Muscle of arm (tissue), 14 donors: ENCODE measurements at places on chromosomes 5 and 9. TPM values are rescaled to one million over a fixed set of nuclear protein-coding genes. Genes with fewer than 3 reads are reported as not detected.

TAF11L5 gene
- polyA plus RNA-seq = not detected

FOXD4L6 gene
- not detected for polyA plus RNA-seq

MED7 gene
- polyA plus RNA-seq = 12.6 TPM

GRCh38 chr5:116032094-116032517, at the start of gene ARL14EPL:
ARL14EPL (plus strand) TSS chr5:116032472; CDS start chr5:116051466, 18,994 bp downstream.
- DNase-seq = peak; percentile 59

DNA sequence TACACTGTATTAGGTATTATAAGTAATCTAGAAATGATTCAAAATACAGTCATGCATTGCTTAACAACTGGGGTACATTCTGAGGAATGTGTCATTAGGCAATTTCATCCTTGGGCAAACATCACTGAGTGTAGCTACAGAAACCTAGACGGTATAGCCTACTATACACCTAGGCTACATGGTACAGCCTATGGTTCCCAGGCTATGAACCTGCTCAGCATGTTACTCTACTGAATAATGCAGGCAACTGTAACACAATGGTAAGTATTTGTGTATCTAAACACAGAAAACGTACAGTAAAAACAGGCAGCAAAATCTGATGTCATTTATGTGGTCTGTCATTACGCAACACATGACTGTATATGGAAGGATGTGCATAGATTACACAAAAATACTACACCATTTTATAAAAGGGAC, 96.8 kb downstream of the RAPGEF6 start:
- DNase-seq = no peak

DNA sequence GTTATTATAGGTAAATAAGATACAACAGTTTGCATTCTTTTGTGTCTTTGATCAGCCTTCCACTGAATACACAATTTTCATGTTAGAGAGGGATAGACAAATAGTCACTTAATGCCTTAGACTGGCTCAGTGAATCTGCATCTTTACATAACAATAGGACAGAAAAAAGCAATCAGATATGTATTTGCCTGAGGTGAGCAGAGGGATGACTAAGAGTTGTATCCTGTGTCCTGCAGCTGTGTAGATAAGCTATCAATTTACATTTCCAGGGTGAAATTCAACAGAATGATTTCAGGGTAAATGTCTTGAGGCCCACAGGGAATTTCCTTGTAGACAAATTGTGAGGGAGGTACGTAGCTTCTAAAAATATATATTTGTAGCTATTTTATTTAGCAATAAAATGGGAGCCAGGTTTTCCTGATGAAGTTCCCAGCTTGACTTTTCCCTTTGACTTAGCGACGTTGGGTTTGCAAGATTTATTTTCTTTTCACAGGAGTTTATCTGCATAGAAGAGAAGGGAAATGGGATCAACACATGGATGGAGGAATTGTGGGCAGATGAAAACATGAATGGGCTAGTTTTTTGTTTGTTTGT, 586.1 kb upstream of the CDH6 start:
- no peak for DNase-seq

DNA sequence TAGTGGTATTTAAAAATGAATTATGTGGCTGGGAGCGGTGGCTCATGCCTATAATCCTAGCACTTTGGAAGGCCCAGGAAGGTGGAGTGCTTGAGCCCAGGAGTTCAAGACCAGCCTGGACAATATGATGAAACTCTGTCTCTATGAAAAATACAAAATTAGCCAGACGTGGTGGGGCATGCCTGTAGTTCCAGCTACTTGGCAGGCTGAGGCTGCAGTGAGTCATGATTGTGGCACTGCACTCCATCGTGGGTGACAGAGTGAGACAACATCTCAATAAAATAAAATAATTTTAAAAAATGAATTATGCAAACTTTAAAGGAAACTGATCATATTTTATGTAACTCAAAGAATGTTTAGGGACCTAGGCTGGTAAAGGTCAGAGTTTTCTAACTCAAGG, 310.8 kb upstream of the DMRT1 start:
- DNase-seq = no peak
